GM23338 (cell line): ENCODE measurements at places on chromosomes 3 and 15. TPM values are rescaled to one million over a fixed set of nuclear protein-coding genes. Genes with fewer than 3 reads are reported as not detected.
A peak's percentile ranks its signal among the peaks of the same experiment; 100 is the strongest.

DNA sequence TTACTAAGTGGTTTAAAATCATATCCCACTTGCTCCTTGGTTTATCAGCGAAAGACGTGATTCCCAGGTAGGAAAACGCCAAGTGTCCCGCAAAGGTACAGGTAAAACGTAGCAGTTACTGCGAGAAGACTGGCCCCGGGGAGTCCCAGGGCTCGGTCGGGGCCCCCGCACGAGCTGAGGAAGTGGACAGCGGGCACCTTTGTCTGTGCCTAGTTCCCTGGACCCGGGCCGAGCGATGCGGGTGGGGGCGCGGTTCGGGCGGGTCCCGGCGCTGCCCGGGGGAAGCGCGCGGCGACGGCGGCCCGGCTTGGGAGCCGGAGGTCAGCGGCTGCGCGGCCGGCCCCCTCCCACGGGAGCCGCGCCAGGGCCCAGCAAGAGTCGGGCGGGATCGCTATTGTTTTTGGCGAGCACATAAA lies 864 bp upstream of the NEO1 start:
- no peak for DNase-seq

GRCh38 chr3:170714562-170715535 lies 129.0 kb upstream of the SLC7A14 start:
- DNase-seq = no peak

DNA sequence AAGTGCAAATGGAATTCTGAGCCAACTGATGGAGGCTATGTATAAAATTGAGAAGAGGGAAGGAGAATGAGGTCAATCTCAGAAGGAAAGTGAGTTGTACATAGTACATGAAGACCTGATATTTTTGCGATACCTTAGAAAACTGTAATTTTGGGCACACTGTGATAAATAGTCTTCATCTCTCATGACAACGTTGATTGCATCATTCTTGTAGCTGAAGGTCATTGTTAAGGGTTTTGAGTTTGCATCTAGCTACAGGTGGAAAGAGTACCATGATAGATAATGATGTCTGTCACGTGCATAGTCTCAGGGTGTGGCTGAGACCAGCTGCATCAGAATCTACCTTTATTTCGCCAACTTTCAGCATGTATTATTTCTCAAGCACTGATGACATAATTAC lies 435.4 kb upstream of the MDFIC2 start:
- DNase-seq = no peak

The TP63 gene
- total RNA-seq = not detected in 2 replicates

- no peak for DNase-seq
Measured at GRCh38 chr3:104436506-104436905, 930.2 kb upstream of the ALCAM start.

GRCh38 chr15:72117486-72118016 lies 399 bp downstream of the MYO9A start:
- peak; percentile 88 for DNase-seq

- DNase-seq = no peak
Measured at GRCh38 chr3:170000051-170000450, 33.4 kb downstream of the SEC62 start.

DNA sequence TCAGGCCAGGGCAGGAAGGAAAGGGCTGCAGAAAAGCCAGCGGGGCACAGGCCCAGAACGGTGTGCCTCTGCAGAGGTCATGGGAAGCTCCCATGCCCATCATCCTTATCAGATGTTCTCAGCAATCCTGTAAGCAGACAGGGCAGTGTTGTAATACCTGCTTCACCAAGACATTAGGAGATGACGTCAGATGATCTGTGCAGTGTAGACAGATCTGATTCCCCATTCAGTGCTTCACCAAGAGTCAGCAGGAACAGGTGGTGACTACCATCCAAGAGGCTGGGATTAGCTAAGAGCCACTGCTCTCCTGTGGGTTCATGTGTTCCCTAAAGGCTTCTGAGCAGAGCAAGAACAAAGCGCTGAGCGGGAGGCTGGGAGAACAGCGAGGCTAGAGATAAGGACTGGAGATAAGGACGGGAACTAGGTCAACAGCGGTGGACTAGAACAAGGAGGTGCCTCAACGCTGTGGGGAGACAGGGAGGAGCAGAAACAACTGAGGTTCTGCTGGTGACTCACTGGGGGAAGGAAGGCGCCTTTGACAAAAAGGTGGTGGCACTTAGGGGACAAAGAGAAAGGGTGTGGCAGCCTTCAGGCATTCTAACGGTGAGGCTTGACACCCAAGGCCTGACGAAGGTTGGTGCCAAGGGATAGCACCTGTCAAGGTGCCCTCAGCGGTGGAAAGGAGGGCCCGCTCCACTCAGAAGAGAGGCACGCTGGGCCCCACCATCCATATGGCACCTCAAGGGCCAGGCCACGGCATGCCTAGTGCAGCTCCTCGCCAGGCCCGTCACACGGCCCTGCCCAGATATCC lies 28.4 kb downstream of the CCDC12 start:
- no peak for DNase-seq

The HRH1 gene
- 0.35 TPM in 1 of 2 replicates, not detected in the other for total RNA-seq

The UBE2E2 gene
- total RNA-seq = 45.8 and 169 TPM in 2 replicates

The DNAJA4 gene
- 10.3 and 12.5 TPM in 2 replicates for total RNA-seq

- no peak for DNase-seq
Measured at GRCh38 chr3:105746231-105746996, 122.4 kb downstream of the CBLB start.

DNA sequence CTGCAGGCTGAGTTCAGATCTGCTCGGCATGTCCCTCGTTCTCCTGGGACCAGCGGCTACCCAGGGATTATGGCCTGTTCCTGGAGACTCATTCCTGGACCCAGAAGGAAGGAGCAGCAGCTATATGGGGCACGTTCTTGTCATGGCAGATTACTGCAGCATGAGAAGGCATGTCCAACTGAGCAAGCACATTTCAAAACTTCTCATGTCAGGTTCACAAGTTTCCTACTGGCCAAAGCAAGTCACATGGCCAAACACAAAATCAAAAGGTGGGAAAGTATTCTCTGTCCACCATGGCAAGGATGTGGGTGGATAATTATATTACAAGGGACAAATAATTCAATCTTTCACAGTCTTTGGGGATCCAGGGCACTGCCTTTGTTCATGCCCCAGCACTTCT lies 71.9 kb upstream of the C15orf39 start:
- DNase-seq = no peak

DNA sequence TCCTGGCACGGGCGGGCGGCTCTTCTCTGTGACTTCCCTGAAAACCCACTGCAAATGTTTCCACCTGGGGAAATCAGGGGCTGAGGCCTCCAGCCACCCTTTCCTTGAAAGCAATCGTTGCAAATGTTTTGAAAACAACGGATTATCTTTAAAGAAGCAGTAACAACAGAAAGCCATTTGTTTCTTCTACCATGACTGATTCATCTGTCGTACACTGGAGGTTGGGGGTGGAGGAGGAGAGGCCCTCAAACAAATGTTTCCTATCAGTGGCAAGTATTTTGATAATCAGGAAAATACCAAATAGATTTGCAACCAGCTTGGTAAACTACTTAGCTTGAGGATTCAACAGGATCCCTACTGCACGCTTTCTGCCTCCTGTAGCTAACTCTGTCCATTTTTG lies 114.9 kb downstream of the PDZRN3 start:
- no peak for DNase-seq

GRCh38 chr3:71307991-71308697 lies 275.4 kb downstream of the FOXP1 start:
- DNase-seq = no peak

- DNase-seq = no peak
Measured at GRCh38 chr3:44411031-44411645, 66.3 kb downstream of the ZNF445 start.

DNA sequence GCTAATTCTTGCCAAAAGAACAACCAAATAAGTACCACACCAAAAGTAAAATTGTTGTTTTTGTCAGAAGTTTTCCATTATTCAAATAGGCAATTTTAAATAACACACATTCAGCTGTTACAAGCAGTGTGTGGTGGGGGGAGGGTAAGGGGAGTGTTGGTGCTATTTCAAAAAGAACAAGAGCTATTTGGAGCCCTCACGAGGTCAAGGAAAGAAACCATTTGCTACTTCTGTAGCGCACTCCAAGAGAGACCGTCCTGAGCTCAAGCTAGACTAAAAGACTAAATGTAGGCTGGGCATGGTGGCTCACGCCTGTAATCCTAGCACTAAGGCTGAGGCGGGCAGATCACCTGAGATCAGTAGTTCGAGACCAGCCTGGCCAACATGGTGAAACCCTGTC lies 21.2 kb upstream of the IGF2BP2 start:
- peak; percentile 52 for DNase-seq

- DNase-seq = no peak
Measured at GRCh38 chr15:61712129-61712759, 348.0 kb downstream of the VPS13C start.

DNA sequence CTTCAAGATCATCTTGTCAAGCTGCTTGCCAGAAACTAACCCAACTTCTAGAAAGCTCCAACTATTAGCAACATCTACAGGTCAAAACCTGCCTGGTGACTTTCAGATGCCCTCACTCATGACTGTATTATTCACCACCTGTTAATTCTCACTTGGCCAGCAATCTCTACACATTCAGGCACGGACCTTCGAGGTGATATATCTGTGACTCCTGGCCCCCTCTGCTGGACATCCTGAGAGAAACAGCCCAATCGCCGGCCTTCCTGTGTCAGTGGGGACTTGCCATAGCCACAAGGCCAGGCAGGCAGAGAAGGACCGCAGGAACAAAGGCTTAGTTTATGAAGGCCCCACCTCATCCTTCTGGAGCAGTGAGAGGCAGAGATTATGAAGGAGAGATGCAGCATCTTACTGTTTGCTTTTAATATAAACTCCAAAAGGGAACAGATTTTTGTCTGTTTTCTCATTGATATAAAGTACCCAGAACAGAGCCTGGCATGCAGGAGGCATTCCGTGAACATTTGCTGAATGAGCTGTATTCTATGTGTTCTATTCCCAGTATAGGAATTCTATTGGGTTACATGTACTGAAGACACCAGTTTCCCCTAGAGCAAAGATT lies 24.4 kb upstream of the OCA2 start:
- peak; percentile 88 for DNase-seq

The GRK7 gene
- not detected in 2 replicates for total RNA-seq

GRCh38 chr3:146325170-146325569 lies 74.3 kb upstream of the PLSCR4 start:
- no peak for DNase-seq

DNA sequence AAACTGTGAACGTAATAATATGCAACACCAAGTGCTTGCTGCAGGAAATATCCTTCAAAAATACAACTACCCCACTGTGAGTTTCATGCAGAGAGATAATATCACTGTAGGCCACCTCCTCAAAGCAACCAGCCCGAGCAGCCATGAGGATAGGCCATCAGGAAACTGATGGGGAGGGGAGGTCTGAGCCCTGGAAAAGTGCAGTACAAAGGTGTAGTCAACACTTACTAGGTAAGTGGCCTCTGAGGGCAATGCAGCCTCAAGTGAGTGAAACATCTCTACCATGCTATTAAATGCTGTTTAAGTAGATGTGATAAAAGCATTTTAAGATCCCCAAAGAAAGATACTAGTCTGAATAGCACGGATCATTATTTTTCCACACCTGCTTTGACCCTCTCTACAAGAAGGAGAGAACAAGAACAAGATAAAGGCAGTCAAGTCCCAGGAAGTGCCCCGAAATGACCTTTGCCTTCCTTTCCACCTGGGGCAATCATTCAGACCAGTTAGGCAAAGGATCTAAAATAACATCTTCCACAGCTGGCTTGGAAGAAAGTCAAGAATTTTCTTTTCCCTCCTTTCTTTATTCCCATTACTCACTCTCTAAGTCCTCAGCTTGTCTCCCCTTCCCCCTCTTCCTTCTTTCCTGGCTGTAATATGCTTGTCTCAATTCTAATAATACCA lies 62.8 kb downstream of the FMN1 start:
- DNase-seq = no peak

DNA sequence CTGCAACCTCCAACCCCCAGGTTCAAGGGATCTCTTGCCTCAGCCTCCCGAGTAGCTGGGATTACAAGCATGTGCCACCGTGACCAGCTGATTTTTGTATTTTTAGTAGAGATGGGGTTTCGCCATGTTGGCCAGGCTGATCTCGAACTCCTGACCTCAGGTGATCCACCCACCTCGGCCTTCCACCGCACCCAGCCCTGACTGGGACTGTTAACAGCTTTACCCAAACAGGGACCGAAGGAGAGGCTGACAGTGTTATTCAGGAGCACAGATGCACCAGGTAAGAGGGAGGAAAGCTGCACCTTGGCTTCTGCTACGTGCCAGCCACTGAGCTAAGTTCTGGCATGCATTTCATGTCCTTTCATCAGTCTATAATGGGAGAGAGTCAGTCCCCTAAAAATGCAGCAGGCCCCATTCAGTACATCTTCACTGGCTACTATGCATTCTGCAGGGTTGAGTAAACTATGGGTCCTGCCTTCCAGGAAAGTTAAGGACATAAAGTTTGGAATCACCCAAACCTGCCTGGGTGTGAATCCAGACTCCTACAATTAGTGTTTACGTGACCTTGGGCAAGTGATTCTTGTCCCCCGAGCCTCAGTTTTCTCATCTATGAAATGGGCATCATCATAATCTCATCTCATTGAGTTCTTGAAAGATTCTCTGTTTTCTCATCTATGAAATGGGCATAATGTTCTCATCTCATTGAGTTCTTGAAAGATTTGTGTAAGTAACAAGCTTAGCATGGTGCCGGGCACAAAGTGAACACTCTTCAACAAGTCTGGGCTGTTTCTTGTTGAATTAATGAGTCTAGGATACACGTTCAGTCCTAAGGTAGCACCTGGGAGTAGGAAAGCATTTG lies 82.2 kb downstream of the CPN2 start:
- no peak for DNase-seq

The ZDHHC19 gene
- total RNA-seq = 1.3 TPM in 1 of 2 replicates, not detected in the other

DNA sequence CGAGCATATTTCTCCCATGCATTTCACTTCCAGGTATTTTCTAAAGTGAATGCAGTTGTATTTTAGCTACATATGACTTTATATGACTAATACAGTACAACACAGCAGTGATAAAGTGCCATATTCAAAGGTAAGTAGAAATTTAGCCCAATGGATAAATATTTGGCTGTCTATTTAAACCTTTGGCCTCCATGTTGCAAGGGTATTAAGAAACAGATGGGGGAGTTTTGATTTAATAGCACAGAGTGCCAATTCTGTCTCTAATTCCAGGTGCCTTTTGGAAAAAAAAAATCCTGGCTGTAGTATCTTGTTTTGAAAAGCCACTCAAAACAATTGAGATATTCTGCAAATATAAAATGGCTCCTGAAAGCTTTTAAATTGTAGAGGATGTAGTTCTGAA lies 44.9 kb upstream of the SGO1 start:
- DNase-seq = no peak

DNA sequence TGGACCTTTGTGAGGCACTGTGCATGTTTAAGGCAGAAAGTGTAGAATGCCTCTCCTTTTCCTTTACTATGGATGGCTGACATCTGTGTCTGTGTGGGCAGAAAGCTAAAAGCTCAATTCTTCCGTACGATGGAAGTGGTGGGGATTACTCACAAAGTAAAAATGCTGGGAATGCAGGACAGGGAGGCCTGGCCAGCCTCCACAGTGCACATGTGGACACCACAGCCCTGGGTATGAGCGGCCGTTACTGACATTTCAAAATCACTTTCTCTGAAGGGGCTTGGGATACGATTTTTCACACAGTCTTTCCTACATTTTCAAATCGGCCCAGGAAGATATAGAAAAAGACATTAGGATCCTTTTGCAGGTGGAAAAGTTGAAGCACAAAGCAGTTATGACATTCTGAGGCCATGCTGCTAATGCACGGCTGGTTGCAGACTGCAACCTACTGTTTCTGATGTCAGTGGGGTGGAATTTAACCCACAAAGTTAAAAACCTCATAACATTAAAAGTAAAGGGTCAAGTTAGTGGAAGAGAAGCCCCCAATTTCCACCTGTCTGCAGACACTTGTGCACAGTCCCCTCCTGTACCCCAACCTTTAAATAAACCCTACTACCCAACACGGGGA lies 27.9 kb downstream of the EHD4 start:
- no peak for DNase-seq

The SACM1L gene
- 97.2 and 97.8 TPM in 2 replicates for total RNA-seq
